LNCaP clone FGC (cell line): ENCODE measurements at places on chromosomes 1 and 21.
A peak's percentile ranks its signal among the peaks of the same experiment; 100 is the strongest.

DNA sequence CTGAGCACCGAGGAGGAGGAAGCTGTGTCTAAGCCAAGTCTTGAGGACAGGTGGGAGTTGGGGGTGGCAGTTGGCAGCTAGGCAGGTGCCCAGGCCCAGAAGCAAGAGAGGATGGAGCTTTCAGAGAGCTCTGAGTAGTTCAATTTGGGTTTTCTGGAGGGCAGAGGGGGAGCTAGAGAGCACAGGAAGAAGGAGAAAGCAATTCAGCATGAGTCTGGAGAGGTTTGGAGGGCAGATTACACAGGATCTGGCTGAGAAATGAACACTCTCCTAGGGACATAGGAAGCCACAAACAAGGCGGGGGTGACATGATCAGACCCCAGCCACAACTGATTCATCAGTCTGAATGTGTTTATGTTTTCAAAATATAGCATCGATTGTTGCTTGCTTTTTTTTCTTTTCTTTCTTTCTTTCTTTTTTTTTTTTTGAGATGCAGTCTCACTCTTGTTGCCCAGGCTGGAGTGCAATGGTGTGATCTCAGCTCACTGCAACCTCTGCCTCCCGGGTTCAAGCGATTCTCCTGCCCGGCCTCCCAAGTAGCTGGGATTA lies 23.8 kb downstream of the PTPRF start:
- DNase-seq = no peak

GRCh38 chr1:107389410-107390396 lies 248.9 kb downstream of the NTNG1 start:
- DNase-seq = no peak

DNA sequence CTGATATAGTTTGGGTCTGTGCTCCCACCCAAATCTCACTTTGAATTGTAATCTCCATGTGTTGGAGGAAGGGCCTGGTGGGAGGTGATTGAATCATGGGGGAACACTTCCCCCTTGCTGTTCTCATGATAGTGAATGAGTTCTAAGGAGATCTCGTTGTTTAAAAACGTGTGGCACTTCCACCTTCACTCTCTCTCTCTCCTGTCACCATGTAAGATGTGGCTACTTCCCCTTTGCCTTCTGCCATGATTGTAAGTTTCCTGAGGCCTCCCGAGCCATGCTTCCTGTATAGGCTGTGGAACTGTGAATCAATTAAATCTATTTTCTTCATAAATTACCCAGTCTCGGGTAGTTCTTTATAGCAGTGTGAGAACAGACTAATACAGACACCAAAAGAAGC lies 40.4 kb downstream of the FRRS1 start:
- no peak for DNase-seq

GRCh38 chr1:204331275-204331674 lies 28.5 kb downstream of the PLEKHA6 start:
- DNase-seq = peak; percentile 58

DNA sequence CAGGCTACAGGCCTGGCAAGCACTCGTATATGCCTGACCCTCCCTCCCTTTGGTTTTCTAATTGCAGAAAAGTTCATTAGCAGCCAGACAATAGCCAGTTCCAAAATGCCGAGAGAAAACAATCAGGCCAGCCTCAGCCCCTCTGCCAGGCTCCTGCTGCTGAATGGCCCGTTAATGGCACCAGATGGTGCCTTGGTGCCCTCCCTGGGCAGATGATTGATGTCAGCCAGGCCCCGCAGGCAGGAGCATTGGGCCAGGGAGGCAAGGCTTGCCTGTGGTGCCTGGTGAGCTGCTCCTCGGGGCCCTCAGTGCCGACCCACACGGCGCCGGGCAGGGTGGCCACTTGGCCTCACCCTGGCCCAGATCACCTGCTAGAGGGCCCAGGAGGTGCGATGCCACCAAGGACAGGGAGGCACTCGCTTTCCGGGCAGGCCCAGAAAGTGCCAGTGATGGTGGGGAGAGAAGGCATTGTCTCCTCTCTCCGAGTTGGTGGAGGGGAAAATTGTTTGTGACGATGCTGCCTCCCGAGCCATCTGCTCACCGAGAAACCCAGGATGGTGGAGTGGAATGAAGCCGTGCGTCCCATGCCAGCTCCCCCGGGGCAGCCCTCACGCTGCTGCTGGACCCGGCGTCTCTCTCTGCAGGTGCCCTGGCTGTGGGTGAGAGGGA lies 28.1 kb downstream of the QSOX1 start:
- no peak for DNase-seq

DNA sequence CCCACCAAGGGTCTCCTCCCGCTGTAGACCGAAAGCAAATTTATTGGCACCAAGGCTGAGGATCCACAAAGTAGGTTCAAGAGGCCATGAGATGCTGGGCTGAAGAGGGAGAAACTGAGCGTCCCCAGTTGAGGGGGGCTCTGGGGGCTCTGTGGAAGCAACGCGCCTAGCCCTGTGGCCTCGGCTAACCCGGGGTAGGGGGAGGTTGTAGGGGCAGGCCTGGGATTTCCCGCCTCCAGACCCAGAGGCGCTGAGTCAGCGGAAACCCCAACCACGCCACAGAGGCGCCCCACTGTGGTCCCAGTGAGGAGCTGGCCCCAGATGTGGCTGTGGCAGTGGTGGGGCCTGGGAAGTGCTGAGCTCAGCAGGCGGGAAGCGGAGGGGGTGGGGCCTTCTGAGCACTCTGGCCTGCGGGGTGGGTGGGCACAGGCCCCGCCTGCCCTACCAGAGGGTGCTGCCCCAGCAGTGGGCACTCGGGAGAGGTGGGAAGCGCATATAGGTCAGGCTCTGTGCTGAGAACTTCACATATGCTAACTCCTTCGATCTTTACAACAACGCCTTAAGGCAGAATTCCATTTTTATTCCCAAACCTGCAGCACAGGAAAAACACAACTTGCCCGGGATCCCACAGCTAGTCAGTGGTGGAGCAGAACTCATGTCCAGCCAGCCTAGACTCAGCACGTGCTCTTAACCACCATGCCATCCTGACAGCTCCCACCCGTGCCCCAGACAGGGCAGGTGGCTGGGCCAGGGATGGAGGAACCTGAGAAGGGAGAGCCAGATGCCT lies 1.5 kb upstream of the COL16A1 start:
- DNase-seq = no peak

DNA sequence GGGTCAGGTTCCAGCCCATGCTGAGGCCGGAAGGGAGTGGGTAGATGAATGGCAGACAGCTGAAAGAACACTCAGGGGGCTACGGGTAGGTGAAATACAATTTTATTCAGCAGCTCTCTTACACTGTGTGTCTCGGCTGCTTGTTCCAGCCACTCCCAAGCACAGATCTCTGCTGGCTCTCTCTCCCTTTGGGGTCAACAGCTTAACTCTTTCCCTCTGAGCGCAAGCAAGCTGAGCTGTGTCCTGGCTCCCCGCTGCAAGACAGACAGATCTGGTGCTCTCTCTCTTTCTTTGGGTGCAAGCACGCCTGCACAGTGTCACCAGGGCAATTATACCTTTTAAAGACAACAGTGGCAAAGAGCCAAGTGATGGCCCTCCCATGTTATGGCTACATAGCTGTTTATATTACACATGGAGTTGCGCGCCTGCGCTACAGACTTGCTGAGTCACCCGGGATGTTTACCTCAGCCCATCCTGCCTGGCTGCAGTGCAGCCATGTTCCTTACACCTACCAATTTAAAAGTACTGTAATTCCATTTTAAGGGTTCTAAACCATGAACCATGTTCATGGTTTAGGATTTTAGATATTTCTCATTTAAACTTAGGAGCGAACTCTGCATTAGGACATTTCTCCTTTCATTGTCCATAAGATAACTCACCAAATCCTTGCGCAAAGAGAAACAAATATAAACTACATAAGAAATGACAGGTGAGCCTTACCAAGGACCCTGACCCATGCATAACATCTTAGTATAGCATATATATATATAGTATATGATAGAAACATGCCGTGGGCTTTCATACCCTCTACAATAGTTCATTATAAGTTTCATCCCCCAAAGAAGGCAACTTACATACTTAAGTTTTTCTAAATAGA lies 396.5 kb downstream of the SMYD3 start:
- DNase-seq = no peak

DNA sequence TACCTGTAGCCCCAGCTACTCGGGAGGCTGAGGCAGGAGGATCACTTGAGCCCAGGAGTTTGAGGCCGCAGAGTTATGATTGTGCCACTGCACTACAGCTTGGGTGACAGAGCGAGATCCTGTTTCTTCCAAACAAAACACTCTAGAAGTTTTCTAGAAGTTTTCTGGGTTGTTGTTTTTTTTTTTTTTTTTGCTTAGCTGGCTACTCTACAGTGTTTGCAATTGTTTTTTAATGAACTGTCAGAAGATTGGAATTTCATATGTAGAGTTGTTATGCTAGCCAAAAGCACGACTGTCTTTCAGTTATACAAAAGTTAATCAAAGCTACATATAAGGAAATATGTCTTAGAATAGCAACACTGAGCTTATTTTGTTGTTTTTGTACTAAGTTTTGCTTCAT lies 30.9 kb upstream of the NEXN start:
- no peak for DNase-seq

- no peak for DNase-seq
Measured at GRCh38 chr1:110846861-110847260, 26.1 kb upstream of the CD53 start.

DNA sequence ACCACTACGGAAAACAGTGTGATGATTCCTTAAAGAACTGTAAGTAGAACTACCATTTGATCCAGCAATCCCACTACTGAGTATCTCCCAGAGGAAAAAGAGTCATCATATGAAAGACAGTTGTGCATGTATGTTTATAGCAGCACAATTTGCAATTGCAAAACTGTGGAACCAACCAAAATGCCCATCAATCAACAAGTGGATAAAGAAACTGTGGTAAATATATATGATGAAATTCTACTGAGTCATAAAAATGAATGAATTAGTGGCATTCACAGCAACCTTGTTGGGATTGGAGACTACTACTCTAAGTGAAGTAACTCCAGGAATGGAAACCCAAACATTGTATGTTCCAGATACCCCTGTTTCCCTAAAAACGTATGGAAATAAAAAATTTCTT lies 337.0 kb upstream of the PTBP2 start:
- no peak for DNase-seq

DNA sequence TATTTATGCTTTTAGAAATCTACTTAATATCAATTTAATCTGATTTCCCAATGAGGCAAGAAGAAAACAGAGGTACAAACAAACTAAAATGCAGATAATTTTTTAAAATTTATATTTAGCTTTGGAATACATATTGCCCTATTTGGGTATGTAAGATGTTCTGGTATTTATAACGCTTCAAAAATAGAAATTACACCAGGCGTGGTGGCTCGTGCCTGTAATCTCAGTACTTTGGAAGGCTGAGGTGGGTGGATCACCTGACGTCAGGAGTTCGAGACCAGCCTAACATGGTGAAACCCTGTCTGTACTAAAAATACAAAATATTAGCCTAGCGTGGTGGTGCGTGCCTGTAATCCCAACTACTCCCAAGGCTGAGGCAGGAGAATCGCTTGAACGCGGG lies 13.3 kb downstream of the ITGB3BP start:
- no peak for DNase-seq

DNA sequence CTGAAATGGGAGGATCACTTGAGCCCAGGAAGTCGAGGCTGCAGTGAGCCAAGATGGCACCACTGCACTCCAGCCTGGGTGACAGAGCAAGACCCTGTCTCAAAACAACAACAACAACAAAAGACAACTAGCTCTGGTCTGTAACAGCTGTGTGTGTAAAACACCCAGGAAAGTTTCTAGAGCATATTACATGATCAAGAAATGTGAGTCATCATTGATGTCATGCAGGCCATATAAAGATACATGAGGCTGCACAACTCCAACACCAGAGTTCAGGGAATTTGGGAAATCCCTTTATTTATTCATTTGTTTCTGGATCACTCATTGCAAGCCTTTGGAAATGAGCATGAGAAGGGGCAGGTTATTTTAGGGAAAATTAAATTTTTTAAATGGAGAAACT lies 50.3 kb upstream of the CTPS1 start:
- no peak for DNase-seq

DNA sequence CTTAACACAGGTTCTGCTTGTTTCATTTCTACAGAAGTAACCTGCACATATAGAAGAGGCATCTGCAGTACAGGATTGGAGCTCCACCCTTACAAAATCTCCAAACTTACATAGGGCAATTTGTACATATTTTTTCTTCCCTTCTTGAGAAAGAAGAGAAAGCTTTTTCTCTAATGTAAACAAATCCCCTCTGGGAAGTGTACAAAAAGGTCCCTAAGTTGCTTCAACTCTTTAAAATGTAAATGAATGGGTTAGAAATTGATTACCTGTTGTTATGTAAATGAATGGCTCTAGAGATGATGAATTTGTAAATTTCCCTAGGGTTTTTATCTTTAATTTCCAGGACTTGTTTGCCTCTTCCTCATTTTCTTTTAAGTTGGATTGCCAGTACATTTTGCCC lies 1183.7 kb downstream of the MRPL39 start:
- DNase-seq = no peak

DNA sequence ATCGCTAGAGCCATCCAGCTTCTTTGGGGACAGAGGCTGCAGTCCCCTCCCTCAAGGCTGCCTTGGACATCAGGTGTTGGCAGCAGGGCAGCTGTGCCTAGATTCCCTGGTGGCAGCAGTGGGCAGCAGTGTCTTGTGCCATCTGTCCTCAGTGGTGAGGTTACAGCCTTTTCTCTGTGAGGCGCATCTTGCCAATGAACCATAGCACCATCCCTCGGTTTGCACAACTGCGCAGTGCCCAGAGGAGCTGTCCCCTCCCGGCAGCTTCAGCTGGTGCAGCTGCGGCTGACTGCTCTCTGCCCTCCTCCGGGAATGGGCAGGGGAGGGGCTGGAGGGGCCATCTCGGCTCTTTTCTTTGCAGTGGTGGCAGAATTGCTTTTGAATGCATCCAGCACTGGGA lies 59.0 kb upstream of the C8B start:
- DNase-seq = no peak
